Activated naive CD8-positive, alpha-beta T cell treated with anti-CD3 and anti-CD28 coated beads, Interleukin-2, amount 50 U/mL, for 24 hours (primary cell): ENCODE measurements at places on chromosomes 11 and 22.

DNA sequence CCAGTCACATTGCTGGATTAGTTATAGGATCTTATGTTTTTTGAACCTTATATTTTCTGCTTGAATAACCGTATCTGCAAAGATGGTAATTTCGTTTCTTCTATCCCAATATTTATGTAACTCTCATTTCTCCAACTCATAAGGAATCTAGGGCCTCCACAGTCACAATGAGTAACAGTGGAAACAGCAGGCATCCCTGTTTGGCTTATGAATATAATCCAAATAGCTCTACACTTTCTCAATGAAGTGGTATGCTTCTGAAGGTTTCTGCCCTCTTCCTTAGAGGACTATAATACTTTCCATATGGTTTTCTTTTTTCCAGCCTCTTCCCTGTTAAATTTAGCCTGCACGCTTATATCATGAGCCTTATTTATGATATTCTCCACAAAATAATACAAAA lies 16.5 kb downstream of the ATP6V1E1 start:
- no peak for DNase-seq

- DNase-seq: no peak
Observed at GRCh38 chr22:47020166-47020565, 257.7 kb downstream of the TBC1D22A start.

DNA sequence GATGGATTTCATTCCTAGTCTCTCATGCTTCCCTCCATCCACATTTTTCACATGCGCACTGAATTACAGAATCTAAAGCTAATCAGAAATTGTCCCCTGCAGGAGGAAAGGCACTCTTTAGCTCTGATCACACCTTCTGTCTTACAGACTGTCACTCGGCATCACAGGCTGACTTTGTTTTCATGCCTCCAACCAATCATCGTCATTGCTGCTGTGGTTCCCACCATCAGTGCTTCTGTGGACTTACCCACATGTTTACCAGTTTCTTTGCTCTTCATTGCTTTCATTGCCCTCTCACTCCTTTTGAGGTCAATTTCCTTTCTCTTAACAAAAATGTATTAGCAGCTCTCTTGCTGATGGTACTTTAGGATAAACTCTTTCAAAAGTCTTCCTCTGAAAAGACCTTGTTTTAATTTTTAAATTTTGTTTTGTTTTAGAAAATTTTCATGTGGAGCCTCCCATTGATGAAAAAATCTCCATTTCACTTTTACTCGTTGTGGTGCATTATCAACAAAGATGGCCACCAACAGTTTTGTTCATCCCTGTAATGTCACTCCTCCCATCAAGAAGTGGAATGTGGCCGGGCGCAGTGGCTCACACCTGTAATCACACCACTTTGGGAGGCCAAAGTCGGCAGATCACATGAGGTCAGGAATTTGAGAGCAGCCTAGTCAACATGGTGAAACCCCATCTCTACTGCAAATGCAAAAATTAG lies 20.2 kb upstream of the TREH start:
- no peak for DNase-seq

DNA sequence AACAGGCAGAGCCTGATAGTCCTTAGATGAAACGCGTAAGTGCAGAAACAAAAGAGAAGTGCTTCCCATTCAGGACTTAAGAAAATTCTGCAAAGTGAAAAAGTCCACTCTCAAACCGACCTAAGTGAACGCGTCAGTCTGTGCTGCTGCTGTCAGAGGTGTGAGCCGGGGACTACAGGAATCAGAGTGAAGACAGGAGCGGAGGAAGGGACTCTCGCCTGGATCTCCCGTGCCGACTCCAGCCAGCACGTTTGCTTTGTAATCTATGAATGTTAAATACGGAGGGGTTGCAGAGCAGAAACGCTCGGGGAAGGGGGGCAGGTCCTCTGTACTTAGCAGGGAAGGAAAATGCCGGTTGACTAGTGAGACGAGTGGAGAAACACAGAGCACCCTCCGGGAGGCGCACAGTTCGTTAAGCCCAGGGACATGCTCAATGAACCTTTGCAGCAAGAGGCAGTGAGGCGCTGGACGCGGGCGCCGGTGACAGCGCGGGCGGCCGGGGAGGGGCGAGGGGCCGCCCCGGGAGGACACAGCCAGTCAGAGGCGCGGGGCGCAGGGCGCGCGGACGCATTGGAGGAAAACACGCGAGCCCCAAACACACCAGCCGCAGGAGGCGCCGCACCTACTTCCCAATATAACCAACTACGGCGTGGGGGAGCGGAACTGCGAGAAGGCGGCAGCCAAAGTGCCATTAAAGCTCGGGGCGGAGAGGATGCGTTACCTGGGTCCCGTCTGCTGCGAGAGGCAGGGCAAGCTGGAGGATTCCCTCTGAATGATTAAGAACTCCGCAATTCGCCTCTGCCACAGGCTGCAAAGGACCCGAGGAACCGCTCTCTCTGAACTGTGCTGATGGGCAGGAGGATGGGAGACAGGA lies at the start of gene CNTN5:
TSS of gene CNTN5 (plus strand) at position 598 of the 874 bp plus-strand sequence.
- DNase-seq: no peak

DNA sequence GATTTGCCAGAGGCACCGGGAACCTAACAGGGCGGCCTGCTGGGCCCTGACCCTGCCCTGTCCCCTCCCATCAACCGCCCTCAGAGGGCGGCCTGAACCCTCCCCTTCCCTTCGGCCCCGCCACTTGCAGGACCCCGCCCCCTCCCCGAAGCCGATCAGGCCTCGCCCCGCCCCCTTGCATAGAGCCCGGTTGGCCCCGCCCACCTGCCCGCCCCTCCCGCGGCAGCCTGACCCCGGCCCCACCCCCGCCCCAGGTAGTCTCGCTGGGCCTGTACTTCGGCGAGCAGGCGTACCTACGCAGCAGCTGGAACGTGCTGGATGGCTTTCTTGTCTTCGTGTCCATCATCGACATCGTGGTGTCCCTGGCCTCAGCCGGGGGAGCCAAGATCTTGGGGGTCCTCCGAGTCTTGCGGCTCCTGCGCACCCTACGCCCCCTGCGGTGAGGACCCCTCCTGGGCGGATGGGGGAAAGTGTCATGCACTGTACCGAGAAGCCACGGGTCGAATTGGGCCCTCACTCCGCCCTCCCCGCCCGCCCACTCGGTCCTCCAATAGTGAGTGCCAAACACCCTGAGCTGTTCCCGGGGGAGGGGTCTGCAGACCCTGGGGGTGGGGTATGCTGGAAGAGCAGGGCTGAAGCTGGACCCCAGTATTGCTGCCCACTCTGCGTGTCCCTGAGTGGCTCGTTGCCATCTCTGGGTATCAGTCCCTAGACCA lies 94.1 kb downstream of the CACNA1I start:
- peak; percentile 41 for DNase-seq

DNA sequence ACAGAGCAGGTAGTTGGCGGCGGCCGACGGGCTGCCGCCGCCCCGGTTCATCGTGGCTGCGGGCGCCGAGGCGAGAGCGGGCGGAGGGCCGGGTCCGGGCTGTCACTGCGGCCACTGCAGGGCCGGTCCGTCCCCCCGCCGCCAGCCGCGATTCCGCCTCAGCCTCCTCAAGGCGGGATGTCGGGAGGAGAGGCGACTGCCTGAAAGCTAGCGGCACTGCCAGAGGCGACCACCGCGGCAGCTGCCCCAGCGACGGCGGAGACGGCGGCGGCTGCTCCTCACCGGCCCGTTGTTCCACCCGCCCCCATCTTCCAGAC lies 234 bp downstream of the SESN3 start:
- no peak for DNase-seq

- DNase-seq: no peak
Observed at GRCh38 chr11:108122166-108122628, 830 bp downstream of the ACAT1 start.

GRCh38 chr22:36520423-36520822 lies 8.5 kb downstream of the EIF3D start:
- DNase-seq: no peak
